ENCODE measurements at places on chromosomes 2 and 18.

DNA sequence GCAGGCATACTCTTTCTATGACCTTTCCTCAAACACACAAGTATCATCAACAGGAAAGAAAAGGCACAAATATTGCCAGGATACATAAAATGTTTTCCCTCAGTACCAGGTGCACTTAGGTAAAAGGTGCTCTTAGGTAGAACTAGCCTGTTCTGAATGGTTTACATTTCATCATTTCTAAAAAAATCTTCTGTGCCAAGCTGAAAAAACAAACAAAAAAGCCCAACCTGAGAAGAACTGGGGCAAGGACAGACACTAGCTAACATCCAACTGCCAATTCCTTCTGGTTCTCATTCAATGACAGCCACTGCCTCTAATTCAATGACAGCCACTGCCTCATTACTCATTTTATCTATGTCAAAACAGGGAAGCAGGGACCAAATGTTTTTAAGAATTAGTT lies 68.5 kb downstream of the SPIRE1 start:
- no peak for DNase-seq

- no peak for DNase-seq
Observed at GRCh38 chr18:8617907-8618306, 8.7 kb downstream of the RAB12 start.

GRCh38 chr2:165648801-165649200 lies 145.2 kb downstream of the GALNT3 start:
- DNase-seq = no peak

GRCh38 chr2:240259924-240260529 lies 119.6 kb upstream of the OTOS start:
- DNase-seq = no peak

GRCh38 chr2:25281522-25281921 lies 60.2 kb downstream of the DNMT3A start:
- DNase-seq = no peak

DNA sequence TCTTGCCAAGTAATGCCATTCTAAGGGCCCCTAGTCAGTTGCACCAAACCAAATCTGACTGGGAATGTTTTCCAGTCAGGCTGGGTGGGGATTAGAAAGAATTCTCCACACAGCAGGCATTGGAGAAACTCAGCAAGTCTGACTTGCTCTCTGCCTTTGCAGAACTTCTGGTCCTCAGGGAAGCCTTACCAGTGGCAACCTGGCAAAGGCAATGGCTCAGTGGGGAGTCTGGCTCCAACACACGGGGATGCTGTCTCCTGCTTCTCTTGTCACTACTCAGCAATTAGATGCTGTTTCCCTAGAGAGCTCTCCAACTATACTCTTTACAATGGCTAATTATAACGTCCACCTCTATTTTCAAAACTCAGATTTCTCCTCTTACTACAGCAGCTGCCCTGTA lies 810.7 kb downstream of the LRRTM4 start:
- no peak for DNase-seq

GRCh38 chr18:3147935-3148554 lies 71.7 kb downstream of the MYOM1 start:
- DNase-seq = no peak

DNA sequence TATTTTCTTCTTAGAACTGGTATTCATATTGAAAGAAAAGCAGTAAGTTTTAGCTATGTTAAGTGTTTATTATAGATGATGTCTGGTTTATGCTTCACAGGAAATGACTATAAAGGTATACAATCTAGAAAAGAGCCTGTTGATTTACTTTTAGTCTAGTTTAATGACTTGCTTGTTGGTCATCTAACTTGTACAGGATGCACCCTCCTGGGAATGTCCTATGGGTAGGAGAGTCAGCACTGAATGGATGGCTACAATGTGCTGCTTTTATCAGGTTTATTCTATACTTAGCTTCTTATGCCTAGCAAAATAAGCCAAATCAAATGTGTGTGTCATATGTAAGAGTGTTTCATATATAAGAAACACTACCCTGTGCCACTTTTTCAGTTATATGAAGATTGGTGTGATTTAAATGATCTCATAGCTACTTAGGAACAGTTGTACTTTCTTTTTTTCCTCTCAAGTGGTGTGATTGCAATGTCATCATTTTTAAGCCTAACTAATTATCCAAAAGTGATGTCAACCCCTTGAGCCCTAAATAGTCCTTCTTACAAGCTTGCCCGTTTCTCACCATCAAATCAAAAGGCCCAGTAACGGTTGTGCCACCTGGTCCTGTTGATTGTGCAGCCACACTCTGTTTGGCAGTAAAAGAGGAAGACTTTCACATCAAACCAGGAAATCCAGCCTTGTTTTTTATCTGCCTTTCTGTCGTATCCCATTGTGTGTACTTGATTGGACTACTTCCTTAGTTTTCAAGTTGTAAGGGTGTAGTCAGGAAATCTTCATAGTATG lies 176.0 kb downstream of the DIS3L2 start:
- no peak for DNase-seq

- DNase-seq = no peak
Observed at GRCh38 chr18:3342628-3343027, 80.7 kb downstream of the MYL12B start.

DNA sequence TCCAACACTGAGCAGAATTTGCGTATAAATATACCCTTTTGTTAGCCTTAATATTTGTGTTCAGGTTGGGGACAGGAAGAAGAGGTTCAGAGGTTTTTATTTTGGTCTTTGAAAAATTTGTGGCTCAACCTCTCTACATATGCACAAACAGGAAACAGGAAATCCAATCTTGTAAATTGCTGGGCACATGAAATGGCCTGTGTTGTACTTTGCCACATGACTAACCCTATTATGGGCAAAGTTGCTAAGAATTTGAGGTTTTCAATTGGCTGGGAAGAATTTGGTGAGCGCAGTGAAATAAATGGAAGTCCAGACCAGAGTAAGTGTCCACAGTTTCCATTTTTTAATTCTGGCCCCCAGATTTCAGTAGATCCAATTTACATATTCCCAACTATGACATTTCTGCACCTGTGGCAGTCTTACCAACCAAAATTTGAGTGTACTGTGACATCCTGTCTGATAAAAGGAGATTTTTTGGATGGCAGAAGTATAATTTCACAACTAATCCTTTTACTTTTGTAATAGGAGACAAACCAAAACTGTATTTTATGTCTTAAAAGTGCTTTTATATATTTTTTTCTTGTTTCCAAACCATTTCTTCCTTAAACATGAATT lies 63.6 kb downstream of the COX7A2L start:
- no peak for DNase-seq

DNA sequence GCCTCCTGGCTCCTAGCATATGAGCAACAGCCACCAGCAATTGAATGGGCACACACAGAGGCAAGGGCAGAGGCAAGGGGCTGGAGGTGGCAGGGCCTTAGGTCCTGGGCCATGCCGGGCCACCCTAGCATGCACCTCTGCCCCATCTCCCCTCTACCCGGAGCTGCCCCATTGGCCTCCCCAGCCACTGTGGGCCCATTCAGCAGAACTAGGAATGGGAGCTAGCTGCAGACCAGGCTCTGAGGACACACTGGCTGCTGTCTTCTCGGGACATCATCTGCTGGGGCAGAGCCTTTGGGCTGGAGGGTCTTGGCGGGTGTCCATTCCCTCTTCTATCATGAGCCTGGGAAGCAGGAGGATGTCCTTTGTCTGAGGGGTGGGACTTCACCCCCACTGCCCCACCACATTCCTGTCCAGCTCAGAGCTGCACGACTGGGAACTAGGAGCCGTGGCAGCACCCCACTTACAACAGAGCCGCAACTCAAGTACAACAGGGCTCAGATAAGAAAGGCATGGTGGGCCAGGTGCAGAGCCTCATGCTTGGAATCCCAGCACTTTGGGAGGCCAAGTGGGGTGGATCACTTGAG lies 800 bp downstream of the VIL1 start:
- DNase-seq = no peak

DNA sequence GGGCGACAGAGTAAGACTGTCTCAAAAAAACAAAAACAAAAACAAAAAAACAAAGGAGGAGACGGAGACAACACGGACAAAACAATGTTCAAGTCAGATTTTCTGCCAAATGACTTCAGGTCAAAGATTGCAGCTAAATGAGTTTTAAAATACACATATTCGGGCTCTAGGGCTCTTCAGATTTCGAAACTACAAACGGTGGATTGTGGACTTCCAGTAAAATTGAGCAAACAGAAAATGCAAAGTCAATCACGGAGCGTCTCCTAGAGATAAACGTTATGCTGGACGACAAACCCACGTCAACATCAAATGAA lies 558 bp downstream of the MRPS5 start:
- DNase-seq = no peak
